ENCODE measurements at places on chromosomes 6 and 20. TPM values are rescaled to one million over a fixed set of nuclear protein-coding genes. Genes with fewer than 3 reads are reported as not detected.

DNA sequence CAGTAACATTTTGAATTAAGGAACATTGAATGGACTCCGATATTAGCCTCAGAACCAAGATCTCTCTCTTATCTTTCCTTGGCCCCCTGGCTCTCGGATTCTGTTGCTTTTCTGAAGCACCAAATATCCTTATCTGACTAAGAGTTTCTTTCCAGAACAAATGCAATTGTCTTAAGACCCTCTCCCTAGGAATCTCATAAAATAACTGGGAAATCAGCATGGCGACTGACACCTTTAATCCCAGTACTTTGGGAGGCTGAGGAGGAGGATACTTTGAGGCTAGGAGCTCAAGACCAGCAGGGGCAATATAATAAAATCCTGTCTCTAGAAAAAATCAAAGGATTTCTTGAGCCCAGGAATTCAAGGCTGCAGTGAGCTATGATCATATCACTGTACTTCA lies 984.5 kb downstream of the HACE1 start:
- no peak for DNase-seq
- H3K36me3 ChIP-seq, result no peaks in the 10 kb centered on the region
- no peaks in the 10 kb centered on the region for H3K4me1 ChIP-seq
- no peak overlapping the region for H3K27ac ChIP-seq

DNA sequence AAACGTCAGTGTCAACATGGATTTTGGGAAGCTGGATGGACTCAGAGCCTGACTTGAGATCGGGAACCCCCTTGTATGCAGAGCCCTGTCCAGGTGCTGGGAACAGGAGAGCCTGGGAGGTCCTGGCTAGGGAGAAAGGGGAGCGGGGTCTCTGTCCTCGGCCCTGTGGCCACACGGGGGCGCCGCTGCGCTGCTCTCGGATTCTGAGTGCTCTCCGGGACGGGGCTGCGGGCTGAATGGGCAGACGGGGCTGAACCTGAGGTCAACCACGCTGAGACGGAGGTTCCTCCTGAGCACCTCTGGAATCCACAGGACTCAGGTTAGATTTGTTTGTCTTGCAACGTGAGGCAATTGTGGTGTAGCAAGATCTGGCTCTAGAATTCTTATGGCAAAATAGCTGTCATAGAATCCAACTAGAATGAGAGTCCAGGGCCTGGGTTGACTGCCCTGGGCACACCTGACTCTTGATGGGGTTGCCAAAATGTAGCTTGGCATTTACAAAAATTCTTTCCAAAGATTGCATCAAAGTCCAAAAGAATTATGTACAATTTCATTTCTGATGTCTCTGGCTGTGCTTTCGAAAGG lies 20.6 kb upstream of the HLA-F start:
- no peaks in the 10 kb centered on the region for H3K4me1 ChIP-seq
- H3K4me3 ChIP-seq, result no peak overlapping the region
- DNase-seq, result no peak
- no peak overlapping the region for H3K27ac ChIP-seq
- H3K27me3 ChIP-seq, result no peaks in the 10 kb centered on the region

DNA sequence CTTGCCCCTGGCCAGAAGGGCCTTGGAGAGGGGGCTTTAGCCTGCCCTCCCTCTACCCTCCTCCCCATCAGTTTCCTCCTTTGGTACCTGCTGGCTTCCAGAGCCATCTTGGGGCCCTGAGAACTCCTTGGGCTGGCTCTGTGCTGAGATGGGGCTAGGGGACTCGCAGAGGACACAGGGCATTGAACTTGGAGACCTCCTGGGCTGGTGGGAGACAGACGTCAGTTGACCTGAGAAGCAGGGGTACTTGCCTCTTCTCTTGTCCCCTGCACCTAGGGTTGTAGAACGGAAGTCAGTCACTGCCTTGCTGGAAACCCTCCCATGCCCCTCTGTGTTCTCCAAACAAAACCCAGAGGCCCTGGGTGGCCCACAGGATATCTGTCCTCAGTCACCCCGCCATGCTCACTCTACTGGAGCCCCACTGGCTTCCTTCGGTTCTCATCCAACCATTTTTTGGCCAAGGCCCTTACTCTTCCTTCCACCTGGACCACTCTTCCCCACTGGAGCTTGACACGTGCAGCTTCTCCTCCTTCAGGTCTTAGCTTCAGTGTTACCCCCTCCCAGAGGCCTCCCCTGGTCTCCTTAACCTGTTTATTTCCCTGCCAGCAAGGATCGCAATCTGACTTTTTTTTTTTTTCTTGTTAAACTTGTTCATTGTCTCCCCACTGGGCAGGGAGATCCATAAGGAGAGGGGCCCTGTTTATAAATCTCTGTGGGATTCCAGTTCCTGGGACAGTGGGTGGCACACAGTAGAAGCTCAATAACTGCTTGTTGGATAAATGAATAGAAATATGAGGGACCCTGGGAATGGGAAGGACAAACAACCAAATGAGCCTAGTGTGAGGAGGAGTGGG lies 971 bp downstream of the RBCK1 start:
- H3K4me3 ChIP-seq, result peak overlapping the region; percentile 100
- no peaks in the 10 kb centered on the region for H3K27me3 ChIP-seq
- DNase-seq, result no peak
- no peaks in the 10 kb centered on the region for H3K36me3 ChIP-seq
- no peaks in the 10 kb centered on the region for H3K4me1 ChIP-seq

- no peak overlapping the region for H3K27ac ChIP-seq
- no peaks in the 10 kb centered on the region for H3K36me3 ChIP-seq
- no peaks in the 10 kb centered on the region for H3K4me1 ChIP-seq
- no peak for DNase-seq
Observed at GRCh38 chr20:17520583-17520982, 10.6 kb downstream of the BFSP1 start.

GRCh38 chr6:31920811-31921210 lies 6.7 kb upstream of the C2 start:
- H3K4me3 ChIP-seq, result no peak overlapping the region
- no peaks in the 10 kb centered on the region for H3K36me3 ChIP-seq
- no peaks in the 10 kb centered on the region for H3K4me1 ChIP-seq
- no peaks in the 10 kb centered on the region for H3K27me3 ChIP-seq
- peak overlapping the region; percentile 68 for H3K27ac ChIP-seq

DNA sequence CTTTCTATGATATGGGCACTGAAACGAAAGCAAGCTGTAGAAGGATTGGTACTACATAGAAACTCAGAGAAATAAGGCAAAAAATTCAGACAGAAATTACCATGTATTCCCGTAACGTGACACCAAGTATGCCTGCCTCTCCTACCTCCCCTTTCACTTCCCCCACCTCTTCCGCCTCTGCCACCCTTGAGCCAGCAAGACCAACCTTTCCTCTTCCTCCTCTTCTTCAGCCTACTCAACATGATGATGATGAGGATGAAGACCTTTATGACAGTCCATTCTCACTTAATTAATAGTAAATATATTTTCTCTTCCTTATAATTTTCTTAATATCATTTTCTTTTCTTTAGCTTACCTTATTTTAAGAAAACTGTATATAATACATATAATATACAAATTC lies 188.1 kb upstream of the VGLL2 start:
- no peaks in the 10 kb centered on the region for H3K4me1 ChIP-seq
- DNase-seq, result no peak
- H3K4me3 ChIP-seq, result no peak overlapping the region
- H3K27ac ChIP-seq, result no peak overlapping the region
- H3K36me3 ChIP-seq, result no peaks in the 10 kb centered on the region
- H3K27me3 ChIP-seq, result no peaks in the 10 kb centered on the region

GRCh38 chr6:135181333-135182070 lies 394 bp downstream of the MYB start:
- no peaks in the 10 kb centered on the region for H3K36me3 ChIP-seq
- H3K4me3 ChIP-seq, result peak overlapping the region; percentile 64

GRCh38 chr6:18675881-18676280 lies 288.7 kb downstream of the RNF144B start:
- H3K36me3 ChIP-seq, result no peaks in the 10 kb centered on the region
- H3K4me3 ChIP-seq, result no peak overlapping the region
- H3K4me1 ChIP-seq, result no peaks in the 10 kb centered on the region
- no peak for DNase-seq
- H3K27ac ChIP-seq, result no peak overlapping the region
- no peaks in the 10 kb centered on the region for H3K27me3 ChIP-seq

GRCh38 chr6:169729961-169730360 lies 5.7 kb upstream of the PHF10 start:
- no peak for DNase-seq
- H3K27me3 ChIP-seq, result no peaks in the 10 kb centered on the region
- no peak overlapping the region for H3K27ac ChIP-seq
- no peak overlapping the region for H3K4me3 ChIP-seq
- no peaks in the 10 kb centered on the region for H3K36me3 ChIP-seq
- no peaks in the 10 kb centered on the region for H3K4me1 ChIP-seq

DNA sequence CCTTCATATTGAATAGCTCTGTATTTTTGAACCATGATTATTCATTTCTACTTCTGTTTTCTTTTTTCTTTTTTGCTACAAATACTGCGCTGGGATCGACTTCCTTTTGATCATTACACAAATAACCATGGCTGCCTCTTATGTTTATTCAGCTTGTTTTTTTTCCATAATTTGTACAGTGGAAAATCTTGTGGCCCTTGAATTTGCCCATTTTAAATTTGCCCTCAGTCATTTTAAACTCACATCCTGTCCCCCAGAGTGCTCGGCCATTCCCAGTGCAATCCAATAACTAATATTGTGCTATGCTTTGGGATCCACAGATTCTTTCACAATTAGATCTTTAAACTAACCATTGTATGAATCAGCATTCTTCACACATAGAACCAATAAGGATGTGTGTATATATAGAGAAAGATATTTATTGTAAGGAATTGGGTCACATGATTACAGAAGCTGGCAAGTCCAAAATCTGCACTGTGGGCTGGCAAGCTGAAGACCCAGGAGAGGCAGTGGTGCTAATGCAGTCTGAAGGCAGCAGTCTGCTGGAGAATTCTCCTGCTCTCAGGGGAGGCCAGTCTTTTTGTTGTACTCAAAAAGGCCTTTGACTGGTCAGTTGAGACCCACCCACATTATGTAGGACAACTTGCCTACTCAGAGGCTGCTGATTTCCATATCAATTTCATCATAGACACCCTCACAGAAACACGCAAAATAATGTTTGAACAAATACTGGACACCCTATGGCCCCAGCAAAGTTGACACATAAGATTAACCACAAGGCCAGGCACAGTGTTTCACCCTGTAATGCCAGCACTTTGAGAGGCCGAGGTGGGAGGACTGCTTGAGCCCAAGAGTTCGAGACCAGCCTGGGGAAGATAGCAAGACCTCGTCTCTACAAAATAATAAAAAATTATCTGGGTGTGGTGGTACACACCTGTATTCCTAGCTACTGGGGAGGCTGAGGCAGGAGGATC lies 147.1 kb downstream of the MTHFD1L start:
- H3K27ac ChIP-seq, result no peak overlapping the region
- H3K4me1 ChIP-seq, result no peaks in the 10 kb centered on the region
- H3K4me3 ChIP-seq, result no peak overlapping the region

GRCh38 chr6:106511288-106512047 lies 117.8 kb downstream of the RTN4IP1 start:
- H3K36me3 ChIP-seq, result no peaks in the 10 kb centered on the region
- peaks cover 12% of the 10 kb centered on the region for H3K4me1 ChIP-seq
- no peaks in the 10 kb centered on the region for H3K27me3 ChIP-seq
- peak overlapping the region; percentile 78 for H3K4me3 ChIP-seq
- peak overlapping the region; percentile 96 for H3K27ac ChIP-seq

GRCh38 chr20:50746138-50746940 lies 15.0 kb downstream of the PARD6B start:
- no peaks in the 10 kb centered on the region for H3K36me3 ChIP-seq
- H3K4me1 ChIP-seq, result peaks cover 11% of the 10 kb centered on the region
- H3K4me3 ChIP-seq, result no peak overlapping the region
- no peaks in the 10 kb centered on the region for H3K27me3 ChIP-seq
- no peak for DNase-seq

THBD gene
- total RNA-seq, result 44.2 TPM

FRK gene
- 5.9 TPM for total RNA-seq

CST5 gene
- not detected for total RNA-seq

ENPP3 gene
- total RNA-seq, result 0.98 TPM

LRRC73 gene
- total RNA-seq, result not detected
